ENCODE measurements at places on chromosomes 6 and 20.

DNA sequence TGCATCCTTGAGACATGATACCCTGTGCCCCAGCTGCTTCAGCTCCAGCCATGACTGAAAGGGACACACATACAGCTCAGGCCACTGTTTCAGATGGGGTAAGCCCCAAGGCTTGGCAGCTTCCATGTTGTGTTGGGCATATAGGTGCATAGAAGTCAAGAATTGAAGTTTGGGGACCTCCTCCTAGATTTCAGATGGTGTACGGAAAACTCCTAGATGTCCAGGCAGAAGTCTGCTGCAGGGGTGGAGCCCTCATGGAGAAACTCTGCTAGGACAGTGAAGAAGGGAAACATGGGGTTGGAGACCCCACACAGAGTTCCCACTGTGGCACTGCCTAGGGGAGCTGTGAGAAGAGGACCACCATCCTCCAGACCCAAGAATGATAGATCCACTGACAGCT, 1379.0 kb upstream of the MAP3K7 start:
- DNase-seq = no peak

DNA sequence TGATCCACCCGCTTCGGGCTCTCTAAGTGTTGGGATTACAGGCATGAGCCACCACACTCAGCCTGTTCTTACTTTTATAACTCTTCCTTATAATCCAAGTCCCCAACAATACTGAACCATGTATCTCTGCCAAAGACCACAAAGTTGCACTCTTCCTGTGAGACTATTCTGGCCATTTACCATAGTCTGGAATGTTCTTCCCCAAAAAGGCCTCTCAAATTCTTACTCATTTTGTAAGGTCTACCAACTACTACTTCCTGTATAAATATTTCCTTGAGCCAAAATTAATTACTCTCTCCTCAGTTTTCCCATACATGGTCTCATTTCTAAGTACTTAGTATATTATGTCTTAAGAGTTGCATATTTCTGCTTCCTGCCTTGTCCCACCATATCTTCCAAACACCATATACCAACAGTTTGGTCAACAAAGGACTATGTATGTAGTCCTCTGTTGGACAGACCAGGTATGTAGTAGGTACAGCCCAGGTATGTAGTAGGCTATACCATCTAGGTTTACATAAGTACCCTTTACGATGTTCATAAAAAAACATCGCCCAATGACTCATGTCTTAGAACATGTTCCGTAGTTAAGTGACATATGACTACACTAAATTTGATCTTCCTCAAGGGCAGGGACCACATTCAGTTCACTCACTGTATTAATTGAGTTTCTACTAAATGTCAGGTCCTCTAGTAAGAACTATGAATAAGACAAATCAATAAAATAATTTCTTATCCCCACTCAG, 22.0 kb downstream of the RANBP9 start:
- peak; percentile 47 for DNase-seq

DNA sequence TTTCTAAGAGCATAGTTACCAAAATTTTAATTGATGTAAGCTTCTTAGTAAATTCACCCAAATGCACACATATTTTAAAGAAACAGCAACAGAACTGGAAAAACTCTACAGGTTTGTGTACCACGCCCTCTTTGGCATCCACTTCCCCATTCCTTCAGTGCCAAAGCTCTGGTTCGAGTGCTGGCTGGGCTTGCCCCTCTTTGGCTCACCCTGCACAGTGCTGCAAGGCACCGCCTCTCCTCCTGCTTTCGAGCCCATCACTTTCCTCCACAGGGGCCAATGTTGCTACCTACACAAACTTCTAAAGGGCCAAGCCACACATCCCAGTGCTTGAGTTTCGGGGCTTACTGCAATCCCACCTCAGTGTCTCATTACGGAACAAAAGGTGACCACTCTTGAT, 9.6 kb downstream of the LRP11 start:
- DNase-seq = no peak

GRCh38 chr6:155883741-155884140, 428.1 kb upstream of the NOX3 start:
- peak; percentile 14 for DNase-seq

DNA sequence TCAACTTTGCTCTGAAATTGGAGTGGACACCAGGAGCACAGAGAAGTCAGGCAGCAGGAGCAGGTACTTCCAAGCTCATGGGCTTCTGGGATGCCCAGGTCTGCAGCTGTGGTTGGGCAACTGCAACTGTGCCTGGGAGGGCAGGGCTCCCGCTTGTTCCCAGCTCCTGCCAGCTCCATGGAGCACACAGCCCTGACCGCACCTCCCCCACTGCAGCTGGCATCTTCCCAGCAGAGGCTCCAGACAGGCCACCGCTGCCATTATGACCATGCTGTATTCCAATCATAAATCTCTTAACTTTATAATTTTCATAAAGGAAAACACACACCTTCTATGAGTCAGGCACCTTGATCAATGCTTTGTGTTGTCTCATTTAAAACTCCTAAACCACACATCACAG, 36.9 kb downstream of the STK38 start:
- DNase-seq = no peak

- DNase-seq = no peak
Measured at GRCh38 chr6:47464052-47464451, 13.5 kb upstream of the CD2AP start.

DNA sequence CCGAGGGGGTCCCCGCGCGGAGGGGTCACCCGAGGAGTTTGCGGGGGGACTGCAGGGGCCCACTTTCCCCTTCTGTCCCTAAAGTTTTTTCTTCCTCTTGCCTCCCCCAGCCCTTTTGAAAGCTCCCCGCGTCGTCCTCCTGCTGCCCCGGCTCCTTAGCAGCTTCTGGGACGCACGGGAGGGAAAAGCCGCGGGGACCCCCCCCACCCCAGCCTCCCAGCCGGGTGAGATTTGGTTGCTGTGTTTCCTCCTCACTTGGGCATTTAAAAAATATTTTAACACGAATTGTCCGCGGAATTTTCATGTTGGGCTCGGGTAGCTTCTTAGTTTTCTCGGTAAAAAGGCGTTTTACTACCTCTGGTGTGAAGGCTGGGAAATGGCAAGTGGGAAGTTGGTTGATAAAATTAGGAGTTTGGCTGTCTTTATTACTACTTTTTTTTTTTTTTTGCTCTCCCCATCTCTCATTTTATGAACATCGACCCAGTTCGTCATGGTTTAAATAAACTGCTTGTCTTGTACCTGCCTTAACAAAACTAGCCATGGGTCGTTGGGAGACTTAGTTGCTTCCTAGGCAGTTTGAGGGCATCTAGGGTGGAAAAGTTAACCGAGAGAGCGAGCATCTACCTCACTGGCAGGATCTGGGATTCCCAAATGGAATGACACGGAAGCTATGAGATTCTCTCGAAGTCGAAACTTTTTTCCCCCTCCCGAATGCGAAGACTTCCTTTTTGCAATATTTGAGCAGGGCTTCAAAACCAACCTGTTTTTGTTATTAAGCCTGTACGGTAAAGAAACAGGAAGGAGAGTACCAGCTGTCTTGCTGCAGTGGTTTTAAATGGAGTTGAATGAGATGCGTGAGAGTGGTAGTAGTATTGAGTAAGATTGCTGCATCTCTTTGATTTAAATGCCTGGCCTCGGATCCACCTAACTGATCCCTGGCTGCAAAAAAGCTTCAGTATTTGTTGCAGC, 868 bp downstream of the NCOA3 start:
- peak; percentile 42 for DNase-seq

DNA sequence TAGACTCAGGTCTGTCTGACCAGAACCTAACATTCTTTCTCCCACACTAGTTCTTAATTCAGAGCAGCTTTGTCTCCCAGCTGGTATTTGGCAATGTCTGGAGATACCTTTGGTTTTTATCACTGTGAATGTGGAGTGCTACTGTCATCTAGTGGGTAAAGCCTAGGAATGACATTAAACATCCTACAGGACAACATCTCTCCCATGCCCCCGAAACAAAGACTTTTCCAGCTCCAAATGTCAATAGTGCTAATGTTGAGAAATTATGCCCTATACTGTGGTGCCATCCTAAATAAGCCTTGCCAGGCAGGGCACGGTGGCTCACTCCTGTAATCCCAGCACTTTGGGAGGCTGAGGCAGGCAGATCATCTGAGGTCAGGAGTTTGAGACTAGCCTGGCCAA, 4.2 kb upstream of the TTPAL start:
- peak; percentile 56 for DNase-seq

DNA sequence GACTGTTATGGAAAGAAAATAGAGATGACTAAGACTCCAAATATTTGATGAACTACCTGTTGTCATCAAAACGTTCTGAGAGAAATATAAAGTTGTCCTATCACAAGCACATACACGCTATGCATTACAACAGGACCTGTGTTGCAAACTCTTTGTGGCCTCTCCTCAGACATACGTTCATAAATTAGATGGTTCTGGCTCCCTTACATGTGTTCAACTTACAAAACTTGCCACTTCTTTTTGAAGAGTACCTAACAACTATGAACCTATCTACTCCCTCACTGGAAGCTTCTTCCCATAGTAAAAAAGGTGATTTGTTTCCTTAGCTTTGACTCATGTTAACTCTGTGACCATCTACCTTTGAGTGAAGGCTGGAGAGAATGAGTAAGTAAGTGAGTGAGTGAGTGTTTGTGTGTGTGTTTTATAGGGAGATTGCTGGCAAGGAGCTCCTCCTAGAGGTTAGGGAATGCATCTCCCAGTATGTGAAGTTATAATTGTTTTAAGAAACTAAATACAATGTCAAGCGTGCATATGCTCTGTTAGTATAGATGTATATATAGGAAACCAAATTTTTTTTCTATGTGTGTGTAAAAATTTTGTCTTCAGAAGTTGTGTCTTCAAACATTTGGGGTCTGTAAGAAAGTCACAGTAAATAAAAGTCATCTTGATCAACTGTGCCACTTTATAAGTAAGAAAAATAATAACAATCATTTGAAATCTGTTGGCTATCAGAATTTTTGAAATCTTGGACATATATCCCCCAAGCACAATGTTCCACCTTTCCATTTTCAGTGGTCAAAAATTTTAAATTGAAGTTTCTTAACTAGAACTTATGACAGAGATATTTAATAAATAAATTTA, 1211.1 kb upstream of the GJE1 start:
- DNase-seq = peak; percentile 88

GRCh38 chr6:133286765-133287164, 45.6 kb downstream of the EYA4 start:
- peak; percentile 15 for DNase-seq

DNA sequence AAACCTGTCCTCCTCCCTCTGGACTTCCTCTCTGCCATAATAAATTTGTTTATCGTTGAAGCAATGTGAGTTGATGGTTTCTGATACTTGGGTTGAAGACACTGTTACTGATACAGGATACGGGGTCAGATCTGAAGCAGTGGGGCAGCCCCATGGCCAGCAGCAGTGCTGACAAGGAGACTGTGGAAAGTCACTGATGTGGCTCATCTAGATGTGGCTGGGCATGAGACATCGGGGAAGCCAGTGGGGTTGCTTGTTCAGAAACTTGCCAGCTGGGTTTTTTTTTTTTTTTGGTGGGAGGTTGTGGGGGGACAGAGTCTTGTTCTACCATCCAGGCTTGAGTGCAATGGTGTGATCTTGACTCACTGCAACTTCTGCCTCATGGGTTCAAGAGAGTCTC, 2.6 kb upstream of the BPI start:
- no peak for DNase-seq

GRCh38 chr6:17268114-17268513, 13.0 kb upstream of the RBM24 start:
- DNase-seq = peak; percentile 24

- no peak for DNase-seq
Measured at GRCh38 chr20:16479666-16480065, 93.6 kb downstream of the KIF16B start.

DNA sequence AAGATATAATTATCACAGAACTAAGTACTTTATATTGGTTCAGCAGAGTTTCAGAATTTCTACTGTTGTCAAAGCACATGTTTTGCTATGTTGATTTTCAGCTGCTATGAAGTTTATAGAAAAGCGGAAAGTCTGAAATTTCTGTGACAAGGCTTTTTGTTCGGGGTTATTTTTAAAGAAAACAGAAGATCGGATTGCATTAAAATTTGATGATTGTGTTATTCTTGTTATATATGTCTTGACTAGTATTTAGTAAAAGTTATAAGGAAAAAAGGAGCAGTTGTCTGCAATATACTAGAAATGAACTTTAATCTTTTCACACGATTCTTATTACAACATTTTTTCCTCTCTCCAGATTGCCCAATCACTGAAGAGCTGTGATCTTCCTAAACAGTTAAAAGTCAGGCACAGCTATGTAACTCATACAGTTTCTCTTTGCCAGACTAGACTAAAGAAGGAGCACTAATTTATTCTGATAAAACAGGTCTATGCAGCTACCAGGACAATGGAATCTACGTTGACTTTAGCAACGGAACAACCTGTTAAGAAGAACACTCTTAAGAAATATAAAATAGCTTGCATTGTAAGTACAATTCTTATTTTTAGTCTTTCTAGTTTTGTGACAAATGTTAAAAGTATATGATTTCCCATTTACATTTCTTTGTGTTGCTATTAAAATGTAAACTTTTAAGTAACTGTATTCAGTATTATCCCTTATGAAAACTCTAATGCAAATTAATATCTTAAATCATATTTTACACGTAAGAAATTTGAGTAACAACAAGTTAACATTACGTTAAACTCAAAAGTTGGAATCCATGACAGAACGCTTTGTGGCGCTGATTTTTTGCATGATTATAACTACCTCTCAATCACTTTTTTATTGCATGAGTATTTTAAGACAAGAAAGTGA, at the start of gene ENPP3:
Gene ENPP3, plus strand, starts transcription at position 423 of the 913 bp plus-strand sequence. Its CDS starts 83 bp downstream, at position 506.
- no peak for DNase-seq

- peak; percentile 64 for DNase-seq
Measured at GRCh38 chr6:109455437-109456110, at the start of gene MICAL1. Gene MICAL1, minus strand, starts transcription at chr6:109455772. Its CDS starts 1,576 bp downstream, at chr6:109454196.

DNA sequence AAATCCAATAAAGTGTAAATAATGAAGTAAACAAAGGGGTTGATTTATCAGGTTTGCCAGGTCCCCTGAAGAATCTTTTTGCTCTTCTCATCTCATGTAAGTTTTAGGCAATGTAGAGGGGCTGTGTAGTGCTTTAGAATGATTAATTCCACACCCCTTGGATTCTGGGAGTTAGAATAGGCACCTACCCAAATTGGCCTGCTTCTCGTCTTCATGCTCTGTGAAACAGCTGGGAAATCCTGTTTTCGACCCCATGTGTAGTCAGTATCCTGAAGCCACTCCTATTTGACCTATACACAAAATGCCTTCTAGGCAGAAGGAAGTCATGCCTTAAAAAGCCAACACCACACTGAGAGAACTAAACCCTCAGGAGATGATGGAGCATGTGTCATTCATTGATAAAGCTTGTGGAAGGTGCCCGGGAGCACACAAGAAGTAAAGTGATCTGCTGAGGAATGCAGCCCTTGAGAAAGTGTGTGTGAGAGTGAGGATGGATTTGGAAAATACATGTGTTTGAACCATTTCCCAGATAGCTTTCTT, 170.9 kb downstream of the KLHL32 start:
- no peak for DNase-seq

GRCh38 chr6:36436466-36436865, 6.2 kb downstream of the PXT1 start:
- peak; percentile 83 for DNase-seq

GRCh38 chr6:34438705-34439104, 12.8 kb upstream of the RPS10 start:
- no peak for DNase-seq

GRCh38 chr6:98946879-98947410, 801 bp downstream of the FBXL4 start:
- DNase-seq = peak; percentile 7

Data from fibroblast of skin of right quadriceps (primary cell).